CD4-positive, alpha-beta T cell (primary cell): ENCODE measurements at places on chromosomes 4 and X. TPM values are rescaled to one million over a fixed set of nuclear protein-coding genes. Genes with fewer than 3 reads are reported as not detected.

Gene ASB5
- not detected for total RNA-seq

Gene NR3C2
- total RNA-seq = 31.6 TPM

Gene VGLL1
- not detected for total RNA-seq

Gene SORCS2
- total RNA-seq = not detected

Gene TLR6
- total RNA-seq = 0.69 TPM

Gene PAGE5
- not detected for total RNA-seq

Gene PPM1K
- total RNA-seq = 78.1 TPM
